ENCODE measurements at places on chromosomes 4 and X.

GRCh38 chrX:18696653-18697052 is 10.8 kb upstream of the PPEF1 start:
- DNase-seq = no peak

GRCh38 chr4:150207871-150208270 is 129.6 kb downstream of the DCLK2 start:
- DNase-seq = peak; percentile 10

DNA sequence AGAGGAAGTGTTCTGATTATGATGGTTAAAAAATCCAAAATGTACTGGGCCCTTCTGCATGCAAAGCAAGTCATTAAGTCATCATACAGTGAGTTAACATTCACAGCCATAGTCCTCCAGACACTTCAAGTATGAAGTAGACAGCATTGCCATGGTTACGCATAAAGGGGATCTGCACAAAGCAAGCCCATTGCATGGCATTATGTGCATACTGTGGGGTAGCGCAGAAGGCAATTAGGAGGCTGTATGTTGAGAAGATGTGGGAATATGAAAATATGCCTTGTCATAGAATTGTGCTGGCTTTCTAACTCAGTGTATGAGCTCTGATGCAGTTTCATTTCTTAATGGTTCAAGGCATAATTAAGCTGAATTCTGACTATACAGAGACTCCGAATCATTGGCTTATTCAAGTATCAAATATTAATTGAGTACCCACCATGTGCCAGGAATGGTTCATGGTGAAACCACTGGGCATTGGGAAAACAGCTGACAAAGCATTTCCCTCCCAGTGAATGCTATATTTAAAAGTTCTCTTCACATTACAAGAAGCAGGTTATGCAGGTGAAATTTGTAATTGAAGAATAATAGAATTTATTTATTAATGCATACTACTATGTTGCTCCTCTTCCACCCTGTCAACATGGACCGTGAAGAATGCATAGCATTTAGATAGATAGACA is 588.9 kb downstream of the ZNF674 start:
- no peak for DNase-seq

- DNase-seq = peak; percentile 86
Measured at GRCh38 chr4:8393593-8394038, 46.9 kb downstream of the ACOX3 start.

GRCh38 chr4:169658975-169659715 is 38.8 kb downstream of the CLCN3 start:
- no peak for DNase-seq
